ENCODE measurements at places on chromosomes 7 and 10. TPM values are rescaled to one million over a fixed set of nuclear protein-coding genes. Genes with fewer than 3 reads are reported as not detected.

GRCh38 chr10:4034907-4035598 is 250.0 kb upstream of the KLF6 start:
- DNase-seq: peak; percentile 47

- DNase-seq: no peak
Measured at GRCh38 chr7:20730611-20731010, 56.1 kb downstream of the SP8 start.

- DNase-seq: no peak
Measured at GRCh38 chr10:124157271-124157681, 63.9 kb upstream of the CHST15 start.

DNA sequence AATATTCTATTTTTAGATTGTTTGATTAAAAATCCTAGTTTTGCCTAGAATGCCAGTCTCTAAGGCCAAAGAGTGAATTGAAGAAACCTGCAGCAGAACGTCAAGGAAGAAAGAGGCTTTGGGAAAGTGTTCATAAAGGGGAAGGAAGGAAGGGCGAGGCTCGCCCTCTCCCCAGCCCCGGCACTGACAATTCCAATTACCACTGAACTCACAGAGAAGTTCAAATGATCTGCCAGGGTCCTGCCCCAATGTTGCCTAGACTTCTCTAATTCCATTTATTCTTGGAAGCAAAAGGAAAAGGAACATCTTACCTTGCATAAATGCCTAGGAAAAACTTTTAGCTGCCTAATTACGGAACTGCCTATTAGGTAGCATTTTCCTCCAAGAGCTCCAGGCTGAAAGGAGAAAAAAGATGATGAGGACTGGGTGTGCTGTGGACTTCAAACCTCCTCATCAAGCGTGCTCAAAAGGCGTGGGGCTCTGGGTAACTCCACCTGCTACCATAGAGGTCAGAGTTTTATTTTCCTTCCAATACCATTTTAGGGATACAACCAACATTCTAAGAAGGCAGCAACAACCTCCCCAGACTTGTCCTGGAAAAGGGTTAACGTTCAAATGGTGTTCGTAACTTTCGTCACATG is 134.5 kb downstream of the PKD1L1 start:
- no peak for DNase-seq

GRCh38 chr7:83469491-83469890 is 179.4 kb downstream of the SEMA3E start:
- DNase-seq: no peak

DNA sequence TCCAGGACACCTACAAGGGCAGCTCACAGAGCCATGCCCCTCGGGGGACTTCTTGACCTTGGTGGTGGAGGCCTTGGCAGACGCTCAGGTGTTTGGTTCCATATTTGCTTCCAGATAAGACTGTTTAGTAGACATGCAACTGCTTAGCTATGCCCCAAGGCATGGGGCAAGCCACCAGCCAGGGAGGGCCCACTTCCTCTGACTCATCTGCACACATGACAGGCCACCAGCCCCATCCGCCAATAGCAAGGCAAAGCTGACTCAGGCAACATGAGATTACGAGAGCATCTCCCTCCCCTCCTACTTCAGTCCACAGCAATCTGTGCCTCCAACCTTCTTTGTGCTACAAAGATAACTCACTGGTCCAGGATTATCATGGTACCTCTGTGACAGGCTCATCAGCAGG is 54.9 kb downstream of the KCNMA1 start:
- no peak for DNase-seq

- peak; percentile 87 for DNase-seq
Measured at GRCh38 chr7:47725031-47725780, 143.3 kb upstream of the TNS3 start.

DNA sequence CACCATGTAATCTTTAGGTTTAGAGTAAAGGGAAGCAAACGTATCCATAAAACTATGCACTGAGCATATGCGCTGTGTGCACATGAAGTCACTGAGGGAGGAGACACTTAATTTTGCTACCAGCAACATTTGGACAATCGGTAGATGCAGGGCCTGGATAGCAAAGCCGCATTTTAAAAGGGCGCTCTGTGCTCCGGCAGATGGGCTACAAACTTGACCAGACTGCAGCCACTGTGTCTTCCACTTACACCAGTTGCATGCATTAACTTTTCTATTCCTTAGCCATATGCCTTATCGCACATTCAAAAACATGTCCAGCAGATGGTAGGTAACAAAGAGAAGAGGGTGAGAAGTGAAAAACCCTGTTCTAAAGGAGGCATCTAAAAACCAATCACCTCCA is 18.3 kb downstream of the FAM171A1 start:
- no peak for DNase-seq

- DNase-seq: peak; percentile 8
Measured at GRCh38 chr10:16545116-16545736, 23.5 kb upstream of the C1QL3 start.

DNA sequence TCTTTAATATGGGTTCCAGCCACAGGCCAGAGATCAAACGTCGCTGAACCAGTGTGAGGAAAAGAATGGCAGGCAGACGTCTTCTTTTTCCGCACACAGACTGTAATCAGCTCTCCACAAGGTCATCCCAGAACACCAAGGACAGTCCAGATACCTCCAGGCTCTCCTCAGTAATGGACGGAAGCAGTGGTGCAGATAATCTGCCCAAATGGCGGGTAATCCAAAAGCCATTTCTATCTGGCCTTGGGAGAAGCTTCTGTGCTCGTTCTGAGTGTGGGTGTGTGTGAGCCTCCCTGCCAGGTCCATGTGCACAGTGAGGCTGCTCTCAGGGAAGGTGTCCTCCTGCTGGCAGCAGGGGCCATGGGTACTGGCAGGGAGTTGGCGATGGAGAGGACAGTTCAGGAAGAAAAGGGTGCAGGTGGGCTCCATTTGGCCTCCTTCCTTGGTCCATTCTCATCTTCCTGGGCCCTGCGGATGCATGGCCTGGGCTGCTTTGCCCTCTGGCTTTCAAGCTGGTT is 15.6 kb upstream of the TEX36 start:
- DNase-seq: no peak

DNA sequence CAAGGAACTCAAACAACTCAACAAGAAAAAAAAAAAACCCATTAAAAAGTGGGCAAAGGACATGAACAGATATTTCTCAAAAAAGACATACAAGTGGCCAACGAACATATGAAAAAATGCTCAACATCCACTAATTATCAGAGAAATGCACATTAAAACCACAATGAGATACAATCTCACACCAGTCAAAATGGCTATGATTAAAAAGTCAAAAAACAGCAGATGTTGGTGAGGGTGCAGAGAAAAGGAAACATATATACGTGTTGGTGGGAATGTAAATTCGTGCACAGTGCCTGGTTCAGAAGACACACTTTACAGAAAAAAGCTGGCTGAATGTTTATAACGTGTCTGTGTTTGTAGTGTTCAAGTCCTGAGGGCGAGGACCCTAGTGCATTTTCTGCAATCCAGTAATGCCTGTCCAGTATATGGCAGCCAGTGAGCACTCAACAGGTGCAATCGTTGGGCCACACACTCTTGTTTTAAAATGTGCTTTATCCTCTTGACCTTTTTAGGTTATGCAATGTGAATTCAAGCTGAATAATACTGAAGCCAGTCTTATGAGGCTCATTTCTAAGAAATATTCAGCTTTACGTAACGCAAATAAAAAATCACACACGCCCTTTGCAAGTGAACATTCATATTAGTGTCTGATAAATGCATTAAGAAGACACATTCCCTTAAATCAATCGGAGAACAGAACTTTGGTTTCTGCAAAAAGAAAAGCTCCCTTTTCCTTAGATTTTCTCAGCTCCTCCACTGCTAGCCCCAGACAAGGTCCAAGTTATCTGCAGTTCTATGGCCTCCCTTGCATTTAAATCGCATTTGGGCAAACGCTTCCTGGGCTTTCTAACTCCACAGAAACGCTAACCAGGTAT is 813 bp upstream of the MTURN start:
- peak; percentile 27 for DNase-seq

- DNase-seq: no peak
Measured at GRCh38 chr10:131692176-131692575, 208.6 kb upstream of the PPP2R2D start.

GRCh38 chr10:31034098-31034909 is 2.6 kb upstream of the ZNF438 start:
- no peak for DNase-seq

GRCh38 chr7:63521-64021 is 128.8 kb upstream of the FAM20C start:
- no peak for DNase-seq

GRCh38 chr7:151381348-151382078 is 28.3 kb downstream of the WDR86 start:
- peak; percentile 91 for DNase-seq

DNA sequence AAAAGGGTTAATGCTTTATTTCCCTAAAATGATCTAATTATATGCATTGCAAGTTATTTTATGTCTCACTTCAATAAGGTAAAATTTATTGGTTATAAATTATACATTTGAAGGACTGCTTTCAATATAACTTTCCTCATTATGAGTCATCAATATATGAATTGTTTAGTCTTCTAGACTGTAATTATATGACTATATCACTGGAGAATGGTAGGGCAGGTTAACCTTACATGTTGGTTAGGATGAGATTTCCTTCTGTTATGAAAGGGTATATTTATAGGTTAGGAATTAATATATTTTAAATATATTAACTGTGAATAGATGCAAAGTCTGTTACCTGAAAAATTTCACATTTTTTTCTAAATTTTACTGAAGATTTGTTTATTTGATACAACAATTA is 406.4 kb upstream of the ETV1 start:
- no peak for DNase-seq

DPYSL4 gene
- polyA plus RNA-seq: 0.03 TPM

UPK3B gene
- polyA plus RNA-seq: 1.2 TPM

GRM8 gene
- polyA plus RNA-seq: 0.13 TPM

ENO4 gene
- 0.07 TPM for polyA plus RNA-seq

OR2A42 gene
- 0.13 TPM for polyA plus RNA-seq

AKR1C8 gene
- not detected for polyA plus RNA-seq

MUC12 gene
- polyA plus RNA-seq: 0.81 TPM

CACNA2D1 gene
- polyA plus RNA-seq: not detected
